Aorta (tissue), 5 donors: ENCODE measurements at places on chromosomes 1 and 21. TPM values are rescaled to one million over a fixed set of nuclear protein-coding genes. Genes with fewer than 3 reads are reported as not detected.

The KCNAB2 gene
- 17.1 TPM for total RNA-seq

The PEX11B gene
- 14.9 TPM for total RNA-seq

The CD48 gene
- 6.8 TPM for total RNA-seq

The DENND2C gene
- total RNA-seq: 3.6 TPM

The FAM110D gene
- total RNA-seq: 5.0 TPM

The OPTC gene
- not detected for total RNA-seq

The GSTM1 gene
- total RNA-seq: not detected

The CD101 gene
- 2.4 TPM for total RNA-seq

The NPL gene
- 16.1 TPM for total RNA-seq

The TDRD5 gene
- total RNA-seq: 0.36 TPM

The FAM72C gene
- total RNA-seq: not detected

The NGF gene
- total RNA-seq: 17.2 TPM

The FDPS gene
- 88.6 TPM for total RNA-seq

The PKLR gene
- not detected for total RNA-seq

The LDLRAD1 gene
- total RNA-seq: not detected

The AKR7A3 gene
- 1.2 TPM for total RNA-seq

The UAP1 gene
- 101 TPM for total RNA-seq

The DCST2 gene
- total RNA-seq: 1.8 TPM

The ADAMTSL4 gene
- 94.4 TPM for total RNA-seq

The CDKN2C gene
- 8.8 TPM for total RNA-seq

The NFIA gene
- total RNA-seq: 139 TPM

The KCNC4 gene
- 22.6 TPM for total RNA-seq

The E2F2 gene
- 0.42 TPM for total RNA-seq

The GPA33 gene
- not detected for total RNA-seq

The CCDC30 gene
- total RNA-seq: 2.3 TPM

The TMOD4 gene
- not detected for total RNA-seq

The RPL5 gene
- 778 TPM for total RNA-seq

The PRMT6 gene
- total RNA-seq: 6.4 TPM

The PRDX6 gene
- 130 TPM for total RNA-seq

The ADAMTS4 gene
- 207 TPM for total RNA-seq

The RSPO1 gene
- not detected for total RNA-seq
